ENCODE measurements at places on chromosomes 6 and 20.

DNA sequence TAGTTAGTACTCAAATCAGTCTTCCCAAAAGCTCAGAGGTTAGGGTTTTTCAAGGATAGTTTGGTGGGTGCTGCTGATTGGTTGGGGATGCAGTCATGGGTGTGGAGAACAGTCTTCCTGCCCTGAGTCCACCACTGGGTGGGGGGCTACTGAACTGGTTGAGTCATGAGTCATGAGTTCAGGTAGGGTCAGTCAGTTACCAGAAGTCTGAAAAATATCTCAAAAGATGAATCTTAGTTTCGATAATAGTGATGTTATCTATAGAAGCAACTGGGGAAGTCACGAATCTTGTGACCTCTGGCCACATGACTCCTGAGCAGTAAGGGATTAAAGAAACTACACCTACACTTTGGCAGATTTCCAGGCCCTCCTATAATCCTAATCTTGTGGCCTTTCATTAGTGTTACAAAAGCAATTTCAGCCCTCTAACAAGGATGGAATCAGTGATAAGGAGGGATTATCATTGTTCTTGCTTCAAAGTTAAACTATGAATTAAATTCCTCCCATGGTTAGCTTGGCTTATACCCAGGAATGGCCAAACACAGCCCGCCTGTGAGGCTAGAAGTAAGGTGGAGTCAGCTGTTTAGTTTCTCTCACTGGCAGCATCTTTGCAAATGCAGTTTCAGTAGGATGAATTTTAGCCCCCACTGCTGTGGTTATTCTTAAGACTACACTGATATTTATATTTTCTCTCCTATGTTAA is 33.3 kb upstream of the NKAIN2 start:
- DNase-seq = no peak

- DNase-seq = no peak
These were observed 17.6 kb upstream of the PPP1R16B start for GRCh38 chr20:38787870-38788269.

GRCh38 chr6:111711984-111712752 is 106.5 kb upstream of the TRAF3IP2 start:
- no peak for DNase-seq

GRCh38 chr20:19308146-19308545 is 95.7 kb downstream of the SLC24A3 start:
- no peak for DNase-seq

DNA sequence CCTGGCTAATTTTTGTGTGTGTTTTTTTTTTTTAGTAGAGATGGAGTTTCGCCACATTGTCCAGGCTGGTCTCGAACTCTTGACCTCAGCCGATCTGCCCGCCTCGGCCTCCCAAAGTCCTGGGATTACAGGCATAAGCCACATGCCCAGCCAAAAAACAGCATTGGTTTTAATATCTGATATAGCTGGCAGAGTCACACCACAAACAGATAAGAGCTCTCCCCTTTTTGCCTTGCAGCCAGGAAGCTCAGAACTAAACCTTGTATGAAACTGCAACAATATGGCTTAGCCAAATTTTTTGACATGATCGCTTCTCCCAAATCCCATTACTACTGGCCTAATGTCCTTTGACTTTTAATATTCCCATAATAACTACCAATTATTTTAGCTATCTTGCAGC is 4.9 kb downstream of the ACOT8 start:
- no peak for DNase-seq

GRCh38 chr6:68826501-68826900 is 191.4 kb downstream of the ADGRB3 start:
- DNase-seq = no peak

DNA sequence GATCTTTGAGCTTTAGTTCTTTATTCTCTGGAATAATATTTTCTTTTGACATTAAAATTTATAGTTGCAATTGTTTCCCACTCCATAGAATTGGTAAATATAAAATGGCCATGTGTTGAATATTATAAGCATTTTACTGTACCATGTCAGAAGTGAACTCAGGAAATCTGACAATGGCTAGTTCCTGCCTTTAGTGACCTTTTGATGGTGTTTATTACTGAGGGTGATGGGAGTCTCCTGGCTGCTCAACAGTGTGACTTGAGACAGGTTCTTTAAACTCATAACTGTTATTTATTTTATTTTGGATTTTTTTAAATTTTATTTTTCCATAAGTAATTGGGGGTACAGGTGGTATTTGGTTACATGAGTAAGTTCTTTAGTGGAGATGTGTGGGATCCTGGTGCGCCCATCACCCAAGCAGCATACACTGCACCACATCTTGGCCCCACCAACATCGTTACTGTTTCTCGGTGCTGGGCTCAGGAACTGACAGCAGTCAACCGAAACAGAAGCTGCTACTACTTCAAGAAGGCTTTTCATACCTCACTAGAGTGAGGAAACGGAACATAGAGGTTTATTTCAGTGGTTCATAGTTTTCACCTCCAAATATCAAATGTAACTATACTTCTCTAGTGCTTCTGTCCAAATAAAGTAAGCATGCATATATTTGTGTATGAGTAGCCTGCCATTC is 90.4 kb downstream of the PLEKHG1 start:
- no peak for DNase-seq

- DNase-seq = no peak
These were observed 62.0 kb upstream of the EPB41L1 start for GRCh38 chr20:36092398-36093024.

- no peak for DNase-seq
These were observed 35.8 kb downstream of the TRIM27 start for GRCh38 chr6:28887796-28888496.

- no peak for DNase-seq
These were observed 623 bp upstream of the SNX9 start for GRCh38 chr6:157822245-157823000.

GRCh38 chr20:37390891-37391525 is 45.1 kb downstream of the SRC start:
- no peak for DNase-seq

DNA sequence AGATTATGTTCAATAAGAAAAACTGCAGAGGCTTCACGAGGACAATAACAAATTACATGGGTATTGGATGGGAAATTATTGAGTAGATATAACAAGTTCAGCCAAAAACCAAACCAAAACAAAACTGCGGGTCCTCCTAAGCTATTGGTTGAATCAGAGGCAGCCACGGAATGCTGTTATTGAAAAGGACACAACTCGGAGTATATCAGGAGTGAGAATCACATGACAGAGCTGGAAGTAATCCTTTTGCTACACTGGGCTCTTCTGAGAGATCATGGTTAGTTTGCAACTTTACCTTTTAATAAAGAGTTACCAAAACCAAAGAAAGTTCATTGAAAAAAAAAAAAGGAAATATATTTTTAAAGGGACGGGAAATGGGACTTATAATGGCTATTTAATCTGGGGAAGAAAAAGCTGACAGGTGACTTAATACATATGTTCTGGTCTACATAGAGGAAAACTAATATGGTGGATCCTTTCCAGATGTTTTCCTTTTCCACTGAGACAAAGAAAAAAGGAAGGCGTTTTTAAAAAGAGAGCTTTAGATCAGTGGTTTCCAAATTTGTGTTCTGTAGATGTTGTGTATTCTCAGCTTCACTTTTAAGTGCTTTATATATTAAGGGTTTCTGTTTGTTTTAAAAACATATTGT is 6.9 kb upstream of the CITED2 start:
- DNase-seq = no peak

DNA sequence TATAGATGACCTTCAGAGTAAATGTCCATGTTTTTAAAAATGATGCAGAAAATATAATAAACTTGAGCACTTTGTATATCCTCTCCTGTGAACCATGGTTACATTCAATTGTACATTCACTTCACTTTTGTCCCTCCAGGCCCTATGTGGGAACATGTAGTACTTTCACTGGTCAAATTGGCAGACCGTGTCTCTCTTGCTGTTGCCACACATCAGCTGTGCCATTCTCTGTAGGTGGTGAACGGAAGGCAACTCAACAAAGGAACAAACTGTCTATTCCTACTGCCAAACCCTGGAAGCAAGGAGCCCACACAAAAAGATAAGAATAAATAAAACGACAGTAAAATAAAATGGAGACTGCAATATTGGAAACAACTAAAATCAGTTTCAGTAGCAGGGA is 2.0 kb downstream of the ROS1 start:
- no peak for DNase-seq

GRCh38 chr6:27616328-27617045 is 143.6 kb upstream of the ZNF184 start:
- DNase-seq = no peak

DNA sequence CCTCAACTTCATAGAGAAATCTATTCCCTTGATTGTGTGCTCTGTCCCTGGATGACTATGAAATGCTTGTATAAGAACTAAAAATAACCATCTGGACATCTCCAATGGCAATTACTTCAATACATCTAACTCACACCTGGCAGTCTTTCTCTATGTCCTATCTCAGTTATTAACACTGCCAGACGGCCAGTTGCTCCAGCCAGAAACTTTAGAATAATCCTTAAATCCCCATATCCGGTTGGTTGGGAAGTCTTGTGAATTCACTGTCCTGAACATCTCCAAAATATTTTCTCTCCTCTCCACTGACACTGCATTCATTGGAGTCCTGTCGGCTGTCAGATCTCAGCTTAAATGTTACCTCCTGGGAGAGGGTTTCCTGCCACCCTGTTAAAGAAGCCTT is 12.2 kb upstream of the LAMA2 start:
- DNase-seq = no peak

DNA sequence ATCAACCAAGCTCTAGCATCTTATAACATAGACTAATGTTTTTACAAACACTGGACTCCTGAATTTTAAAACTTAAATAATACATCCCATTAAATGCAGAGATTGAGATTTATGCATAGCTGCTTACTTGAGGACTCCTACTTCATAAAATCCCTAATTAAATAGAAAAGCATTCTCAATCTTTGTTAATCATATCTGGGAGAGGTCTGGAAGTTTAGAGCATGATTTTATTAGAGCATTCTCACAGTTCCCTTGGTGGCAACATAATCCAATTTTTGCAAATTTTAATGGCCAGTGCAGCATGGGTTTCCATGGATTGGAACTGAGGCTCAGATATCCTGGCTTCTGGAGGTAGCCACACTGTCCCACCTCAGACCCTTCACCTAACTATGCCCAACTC is 19.5 kb downstream of the BTBD3 start:
- DNase-seq = no peak

- peak; percentile 47 for DNase-seq
These were observed at the start of gene C6orf62 for GRCh38 chr6:24719125-24719971. Gene C6orf62, minus strand, starts transcription at chr6:24719154. Its CDS starts 486 bp downstream, at chr6:24718668.

- no peak for DNase-seq
These were observed 32.7 kb downstream of the CFAP61 start for GRCh38 chr20:20085071-20085470.

DNA sequence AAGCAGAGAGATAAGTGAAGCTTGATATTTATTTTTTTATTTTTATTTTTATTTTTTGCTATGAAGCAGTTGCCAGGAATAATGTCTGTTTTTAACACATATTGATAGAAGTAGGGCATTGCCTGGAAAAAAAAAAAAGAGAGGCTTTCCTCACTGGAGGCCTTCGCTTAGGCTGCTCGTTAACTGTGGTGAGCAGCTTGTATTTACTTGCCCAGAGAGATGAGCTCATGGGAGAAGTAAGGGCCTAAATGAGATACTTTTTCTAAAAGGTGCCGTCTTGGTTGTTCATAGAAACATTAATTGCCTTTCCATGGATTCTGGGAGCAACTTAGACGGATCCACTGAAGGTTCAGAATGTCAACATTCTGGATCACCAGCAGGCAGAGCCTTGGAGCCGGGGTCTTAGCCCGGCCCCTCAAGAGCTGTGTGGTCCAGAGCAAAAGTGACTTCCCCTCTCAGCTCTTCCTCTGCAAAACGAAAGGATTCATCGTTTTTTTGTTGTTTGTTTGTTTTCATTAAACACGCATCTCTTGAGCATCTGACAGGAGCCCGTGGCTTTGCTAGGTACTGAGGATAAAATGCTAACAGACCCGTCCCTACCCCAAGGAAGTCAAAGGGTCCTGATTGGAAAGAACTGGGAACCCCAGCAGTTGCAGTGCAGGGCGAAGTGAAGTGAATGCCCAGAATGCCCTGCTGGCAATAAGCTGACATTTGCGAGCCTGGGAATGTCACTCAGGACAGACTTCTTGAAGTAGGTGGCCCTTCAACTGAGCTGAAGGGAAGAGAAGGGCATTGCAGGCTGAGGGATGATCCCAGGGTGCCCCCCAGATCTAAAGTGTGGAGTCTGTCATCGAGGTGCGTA is 138.5 kb downstream of the ZDHHC14 start:
- DNase-seq = no peak

DNA sequence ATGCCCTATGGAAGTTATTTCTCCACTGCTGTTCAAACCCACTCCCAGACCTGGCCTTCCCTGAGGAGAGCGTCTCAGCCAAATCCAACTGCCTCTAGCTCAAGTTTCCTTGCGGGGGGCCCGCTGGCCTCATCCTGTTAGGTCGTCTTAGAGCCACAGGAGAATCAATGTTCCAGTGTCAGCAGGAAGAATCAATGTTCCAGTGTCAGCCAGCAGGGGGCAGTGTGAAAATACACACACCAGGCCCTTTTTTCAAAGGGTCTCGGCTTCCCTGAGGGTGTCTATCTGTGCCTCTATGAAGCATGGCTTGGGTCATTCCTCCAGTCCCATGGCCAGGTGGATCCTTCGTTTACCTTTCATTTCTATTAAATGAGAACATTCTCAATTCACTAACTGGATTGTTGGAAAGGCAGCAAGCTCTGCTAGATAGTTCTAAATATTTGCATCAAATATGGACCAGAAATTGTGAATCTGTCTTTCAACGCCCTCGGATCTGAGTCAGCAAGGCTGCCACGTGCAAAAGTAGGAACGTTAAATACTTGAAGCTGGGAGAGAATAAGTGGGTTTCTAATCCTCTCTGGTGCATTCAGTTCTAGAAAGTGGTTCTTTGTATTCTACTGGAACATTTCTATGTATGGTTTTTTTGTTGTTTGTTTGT is 19.2 kb downstream of the PRND start:
- DNase-seq = no peak

DNA sequence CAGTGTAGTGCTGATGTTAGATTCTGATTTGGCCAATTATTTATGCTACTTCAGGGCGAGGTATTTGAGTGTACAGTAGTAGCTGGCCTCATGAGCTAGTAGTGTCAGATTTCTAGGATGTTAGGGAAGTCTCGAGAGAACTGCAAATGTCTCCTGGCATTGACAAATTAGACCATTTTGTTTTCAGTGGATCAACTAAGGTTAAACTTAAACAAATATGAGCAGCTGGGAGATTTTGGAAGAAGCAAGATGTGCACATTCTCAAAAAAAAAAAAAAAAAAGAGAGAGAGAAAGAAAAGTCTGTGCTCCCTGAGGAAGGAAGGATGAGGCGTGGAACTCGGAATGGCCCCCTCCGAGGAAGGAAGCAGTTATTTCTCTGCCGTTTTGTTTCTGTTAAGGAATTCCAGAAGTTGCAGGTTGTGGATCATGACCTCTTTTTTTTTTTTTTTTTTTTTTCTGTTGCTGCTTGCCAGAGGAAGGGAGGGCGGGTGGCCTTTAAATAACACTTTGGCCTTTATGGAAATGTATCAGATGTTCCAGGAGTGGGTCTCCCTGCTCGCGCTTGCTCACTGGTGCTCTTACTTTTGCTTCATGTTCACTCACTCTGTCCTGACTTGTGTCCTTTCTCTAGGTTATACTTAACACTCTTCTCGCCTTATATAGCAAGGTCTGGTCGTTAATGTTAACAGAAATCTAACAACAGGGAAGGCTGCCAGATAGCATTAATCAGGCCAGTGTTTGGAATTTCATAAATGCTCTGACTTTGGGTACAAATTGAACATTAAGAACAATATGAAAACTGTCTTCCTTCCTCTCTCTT is 124.4 kb downstream of the TCP11 start:
- no peak for DNase-seq

All from GM06990 (cell line).